ENCODE measurements at places on chromosomes 16 and 17. TPM values are rescaled to one million over a fixed set of nuclear protein-coding genes. Genes with fewer than 3 reads are reported as not detected.

DNA sequence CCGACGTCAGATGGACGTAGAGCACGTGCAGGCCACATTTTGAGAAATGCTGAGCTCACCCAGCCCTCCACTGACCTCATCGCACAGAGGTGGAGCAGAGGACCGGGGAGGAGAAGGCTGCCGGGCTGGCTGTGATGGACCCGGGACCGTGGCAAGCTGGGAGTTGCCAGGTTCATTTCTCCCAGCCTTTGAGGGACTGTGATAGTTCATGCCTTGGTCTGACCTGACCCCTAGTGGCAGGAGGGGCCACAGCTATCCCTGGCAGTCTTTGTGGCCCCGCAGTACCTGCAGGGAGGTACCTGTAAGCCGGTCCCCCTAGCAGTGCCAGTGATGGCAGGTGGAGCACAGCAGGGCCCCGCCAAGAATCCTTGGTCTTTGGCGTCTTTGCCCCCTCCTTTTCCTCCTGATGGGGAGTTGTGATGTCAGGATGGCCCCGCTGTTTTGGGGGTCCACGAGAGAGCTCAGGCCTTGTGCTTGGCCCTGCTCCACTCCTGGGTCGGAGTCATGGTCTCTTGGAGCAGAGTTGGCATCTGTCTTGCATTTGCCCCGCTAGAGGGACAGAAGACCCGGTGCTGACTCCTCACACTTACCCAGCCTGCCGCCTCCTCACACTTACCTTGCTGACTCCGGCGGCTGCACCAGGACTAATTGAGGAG lies 50.4 kb downstream of the OR1D5 start:
- peak; percentile 69 for DNase-seq

DNA sequence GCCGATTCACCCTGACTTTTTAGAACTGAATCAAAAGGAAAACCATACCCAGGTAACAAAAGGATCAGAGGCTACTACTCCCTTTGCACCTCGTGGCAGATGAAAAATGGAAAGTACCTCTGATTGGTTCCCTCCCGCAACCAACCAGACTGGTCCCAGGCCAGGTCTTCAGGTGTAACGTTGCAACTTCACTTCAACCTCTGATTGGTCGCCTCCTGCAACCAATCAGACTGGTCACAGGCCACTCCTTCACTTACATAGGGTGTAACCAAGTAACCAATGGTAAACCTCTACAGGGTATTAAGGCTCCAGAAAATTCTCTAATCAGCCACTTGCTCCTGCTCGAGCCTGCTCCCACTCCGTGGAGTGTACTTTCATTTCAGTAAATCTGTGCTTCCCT lies 89.4 kb downstream of the ADCY9 start:
- DNase-seq = no peak

- no peak for DNase-seq
Observed at GRCh38 chr17:82645516-82645915, 2.7 kb downstream of the WDR45B start.

- DNase-seq = no peak
Observed at GRCh38 chr16:53561101-53561888, 58.3 kb upstream of the AKTIP start.

DNA sequence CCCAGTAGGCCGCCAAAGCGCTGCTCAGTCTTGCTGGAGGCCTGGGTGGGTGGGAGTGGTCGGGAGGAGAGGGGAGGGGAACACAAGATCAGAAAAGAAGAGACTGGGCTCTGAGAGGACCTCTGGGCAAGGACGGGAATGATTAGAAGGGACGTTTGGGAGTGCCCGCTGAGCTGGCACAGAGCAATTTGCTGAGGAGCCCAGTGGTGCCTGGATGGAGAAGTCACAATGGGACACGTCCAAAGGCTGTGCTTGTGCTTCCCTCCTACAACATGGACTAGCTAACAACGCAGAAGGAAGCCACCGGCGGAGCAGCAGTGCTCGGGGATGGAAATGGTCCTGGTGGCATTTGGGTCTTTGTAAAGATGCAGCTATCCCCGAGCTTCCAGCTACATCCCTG lies 45.6 kb upstream of the CACNG4 start:
- no peak for DNase-seq

- DNase-seq = no peak
Observed at GRCh38 chr17:915538-916201, 63.9 kb downstream of the NXN start.

DNA sequence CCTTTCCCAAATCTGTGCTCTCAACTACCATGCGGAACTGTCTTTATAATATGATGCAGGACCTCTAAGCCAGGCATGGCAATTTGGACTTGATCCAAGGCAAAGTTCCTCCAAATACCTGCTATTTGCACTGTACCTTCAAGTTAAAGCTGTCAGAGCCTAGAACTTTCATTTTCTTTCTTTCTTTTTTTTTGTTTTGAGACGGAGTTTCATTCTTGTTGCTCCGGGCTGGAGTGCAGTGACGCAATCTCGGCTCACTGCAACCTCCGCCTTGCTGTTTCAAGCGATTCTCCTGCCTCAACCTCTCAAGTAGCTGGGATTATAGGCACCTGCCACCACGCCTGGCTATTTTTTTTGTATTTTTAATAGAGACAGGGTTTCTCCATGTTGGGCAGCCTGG lies 51.7 kb downstream of the ARHGAP27 start:
- no peak for DNase-seq

DNA sequence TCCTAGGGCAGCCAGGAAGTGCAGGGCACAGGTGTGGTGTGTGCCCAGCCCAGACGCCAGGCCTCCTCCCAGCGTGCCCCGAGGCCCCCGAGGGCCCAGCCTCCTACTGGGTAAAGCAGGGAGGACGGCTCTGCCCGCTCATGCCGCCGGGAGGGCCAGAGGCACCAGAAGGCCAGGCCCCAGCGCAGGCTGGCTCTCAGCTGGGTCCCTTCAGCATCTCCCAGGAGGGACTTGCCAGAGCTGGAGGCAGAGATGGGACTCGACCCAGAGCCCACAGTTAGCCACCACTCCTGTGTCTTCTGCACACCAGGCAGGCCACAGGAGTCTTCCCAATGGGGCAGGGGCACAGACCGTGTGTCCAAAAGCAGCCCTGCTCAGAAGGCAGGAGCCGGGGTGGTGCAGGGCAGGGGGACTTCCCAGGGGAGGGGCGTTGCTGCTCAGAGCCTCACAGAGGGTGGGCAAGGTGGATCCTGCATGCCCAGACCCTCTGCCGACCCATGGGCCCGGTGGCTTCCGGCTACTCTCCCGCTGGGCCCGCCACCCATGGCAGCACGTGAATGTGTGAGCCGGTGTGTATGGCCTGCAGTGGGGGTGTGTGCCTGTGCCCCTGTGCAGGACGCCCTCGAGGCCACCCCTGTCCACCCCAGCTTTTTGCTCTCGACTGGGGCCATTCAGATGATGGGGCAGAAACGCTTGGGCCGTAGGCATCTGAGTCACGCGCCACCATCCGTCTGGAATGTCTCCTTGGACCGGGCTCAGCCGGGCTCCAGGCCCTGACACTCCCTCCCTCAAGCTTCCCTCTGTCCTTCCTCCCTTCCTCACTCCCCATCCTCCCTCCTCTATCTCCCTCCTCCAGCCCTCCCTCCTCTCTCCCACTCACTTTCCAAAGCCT lies 5.7 kb upstream of the ZNF469 start:
- DNase-seq = no peak

DNA sequence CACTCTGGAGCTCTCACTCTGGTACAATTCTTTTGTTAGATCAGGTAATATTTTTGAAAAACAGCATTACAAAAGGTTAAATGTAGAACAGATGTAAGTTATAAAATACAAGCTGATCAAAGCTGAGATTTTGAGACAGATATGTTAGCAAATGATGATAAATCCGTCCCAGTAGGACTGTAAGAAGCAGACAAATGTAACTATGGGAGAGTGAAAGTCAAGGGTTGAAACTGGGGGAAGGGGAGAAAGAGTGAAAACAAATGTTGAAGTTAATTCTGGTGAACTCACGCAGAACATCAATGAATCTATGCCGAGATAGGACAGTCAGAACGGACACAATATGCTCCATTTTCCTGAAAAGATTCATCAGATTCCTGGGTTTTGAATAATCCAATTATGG lies 298.9 kb upstream of the IRX5 start:
- DNase-seq = no peak

GRCh38 chr17:59160157-59161025 lies 4.8 kb downstream of the PRR11 start:
- DNase-seq = peak; percentile 17

GRCh38 chr17:12979826-12980500 lies 37.9 kb downstream of the ELAC2 start:
- no peak for DNase-seq

DNA sequence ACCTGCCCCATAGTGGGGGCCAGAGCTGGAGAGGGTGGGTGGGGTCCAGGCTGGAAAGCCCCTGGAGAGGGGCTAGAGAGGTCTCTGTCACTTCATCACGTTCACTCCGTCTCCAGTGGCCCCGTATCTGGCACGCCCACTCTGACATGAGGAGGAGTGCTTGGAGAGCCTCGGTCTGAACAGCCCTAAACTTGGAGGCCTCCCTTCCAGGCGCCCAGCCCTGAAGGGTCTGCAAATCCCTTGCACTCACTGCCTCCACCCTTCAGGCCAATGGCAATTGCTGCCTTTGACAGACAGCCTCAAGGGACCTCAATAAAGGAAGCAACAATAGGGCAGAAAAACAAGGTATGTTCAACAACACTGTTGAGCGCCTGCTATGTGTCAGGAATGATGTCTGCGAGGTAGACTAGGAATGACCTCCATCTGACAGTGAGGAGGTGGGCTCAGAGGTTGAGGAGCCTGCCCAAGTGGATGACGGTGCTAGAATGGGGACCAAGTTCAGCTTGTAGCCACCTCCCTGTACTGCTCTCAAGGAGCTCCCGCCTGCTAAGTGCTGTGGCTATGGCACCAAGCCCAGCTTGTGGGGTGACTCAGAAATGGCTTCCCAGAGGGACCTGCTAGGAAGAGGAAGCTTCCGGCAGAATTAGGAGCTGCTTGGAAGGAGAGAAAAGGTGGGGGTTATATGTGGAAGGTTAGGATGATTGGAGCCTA lies 2.9 kb upstream of the EPX start:
- no peak for DNase-seq

GRCh38 chr17:17107281-17107680 lies 65.0 kb downstream of the MPRIP start:
- no peak for DNase-seq

DNA sequence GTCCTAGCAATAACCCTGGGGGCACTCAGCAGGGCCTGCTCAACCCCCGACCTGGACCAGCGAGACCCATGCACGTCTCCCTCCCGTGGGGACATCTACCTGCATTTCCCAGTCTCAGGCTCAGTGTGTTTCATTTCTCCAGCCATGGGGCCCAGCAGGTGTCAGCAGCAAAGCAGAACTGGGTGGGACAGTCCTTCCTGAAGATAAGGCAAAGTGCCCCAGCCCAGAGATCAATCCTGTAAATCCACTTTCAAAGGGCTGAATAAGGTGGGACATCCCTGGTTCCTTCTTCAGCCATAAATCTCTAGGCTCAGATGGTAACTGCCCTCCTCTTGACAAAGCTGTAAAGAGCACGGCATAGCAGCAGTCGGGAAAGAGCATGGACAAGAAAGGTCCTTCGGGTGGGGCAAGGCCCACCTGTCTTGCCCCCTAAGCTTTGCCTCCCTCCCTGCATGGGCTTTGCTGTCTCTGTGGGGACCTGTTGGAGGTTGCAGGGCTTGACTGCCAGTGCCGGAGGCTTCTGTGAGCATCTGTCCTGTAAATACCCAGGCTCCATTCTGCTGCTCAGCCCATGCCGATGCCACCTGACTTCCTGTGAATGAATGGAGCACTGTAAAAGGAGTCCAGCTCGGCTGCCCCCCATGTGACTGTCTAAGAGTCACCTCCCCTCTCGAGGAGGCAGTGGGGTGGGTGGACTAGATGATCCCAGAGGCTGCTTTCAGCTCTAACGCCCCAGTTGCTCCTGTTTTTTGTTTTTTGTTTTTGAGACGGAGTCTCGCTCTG lies 84.8 kb upstream of the TBC1D3K start:
- peak; percentile 61 for DNase-seq

- DNase-seq = no peak
Observed at GRCh38 chr16:81514041-81514559, 69.5 kb downstream of the CMIP start.

GRCh38 chr17:50051082-50051576 lies 4.8 kb upstream of the ITGA3 start:
- peak; percentile 48 for DNase-seq

DNA sequence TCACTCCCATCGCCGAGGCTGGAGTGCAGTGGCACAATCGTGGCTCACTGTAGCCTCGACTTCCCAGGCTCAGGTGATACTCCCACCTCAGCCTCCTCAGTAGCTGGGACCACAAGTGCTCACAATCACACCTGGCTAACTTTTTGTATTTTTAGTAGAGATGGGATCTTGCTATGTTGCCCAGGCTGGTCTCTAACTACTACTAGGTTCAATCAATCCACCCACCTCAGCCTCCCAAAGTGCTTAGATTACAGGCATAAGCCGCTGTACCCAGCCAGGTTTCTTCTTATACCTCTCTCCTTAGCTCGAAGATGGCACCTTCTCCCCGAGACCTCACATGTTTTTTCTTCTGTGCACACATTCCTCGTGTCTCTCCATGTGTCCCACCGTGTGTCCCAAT lies 3.0 kb downstream of the TSPAN10 start:
- DNase-seq = no peak

GRCh38 chr16:73636196-73636595 lies 588.3 kb upstream of the ZFHX3 start:
- no peak for DNase-seq

- DNase-seq = no peak
Observed at GRCh38 chr17:79654960-79655382, 44.1 kb upstream of the RBFOX3 start.

- no peak for DNase-seq
Observed at GRCh38 chr16:80924372-80924978, 82.2 kb downstream of the CMC2 start.

RNF112 gene
- not detected for total RNA-seq

PHF23 gene
- total RNA-seq = 20.6 TPM

MYH8 gene
- not detected for total RNA-seq

PLK1 gene
- total RNA-seq = 104 TPM

HOXB4 gene
- 3.9 TPM for total RNA-seq
